ENCODE measurements at places on chromosomes 5 and 9.

DNA sequence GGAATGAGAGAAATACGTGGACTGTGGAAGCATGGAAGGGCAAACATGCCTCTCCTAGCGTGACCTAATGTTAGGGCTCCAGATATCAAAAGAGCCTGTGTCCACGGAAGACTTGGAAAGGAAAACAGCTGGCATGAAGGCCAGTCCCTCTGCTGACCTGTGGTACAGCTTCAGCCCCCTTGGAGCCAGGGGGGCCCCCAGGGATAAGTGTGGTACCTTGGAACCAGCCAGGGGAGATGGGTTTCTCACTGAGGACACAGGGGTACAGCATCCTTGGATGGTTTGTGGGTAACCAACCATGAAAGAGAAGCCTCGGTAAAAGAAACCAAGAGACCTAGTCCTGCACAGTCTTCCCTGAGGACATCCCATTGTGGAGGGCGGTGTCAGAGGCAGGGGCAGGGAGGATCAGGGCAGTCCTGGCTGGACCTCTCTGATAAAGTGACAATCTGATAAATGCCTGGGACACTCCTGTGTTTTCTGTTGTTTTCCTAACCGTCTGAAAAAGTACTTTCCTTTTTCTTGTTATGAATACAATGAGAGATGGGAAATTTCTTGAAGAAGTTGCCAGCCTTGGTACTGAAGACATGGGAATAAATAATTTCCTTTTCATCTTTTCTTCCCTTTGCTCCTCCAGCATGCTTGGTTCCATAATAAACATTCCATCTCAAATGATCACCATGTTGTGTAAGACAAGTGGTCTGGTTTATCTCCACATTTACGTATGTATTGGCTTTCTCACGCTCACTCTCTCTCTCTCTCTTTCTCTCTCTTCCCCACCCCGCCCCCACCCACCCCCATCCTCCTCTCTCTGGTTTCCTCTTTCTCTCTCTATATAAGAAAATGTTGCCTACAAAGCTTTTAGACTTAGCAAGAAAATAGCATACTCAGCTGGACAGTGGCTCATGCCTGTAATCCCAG, 102.1 kb downstream of the SUSD1 start:
- no peak for DNase-seq

GRCh38 chr9:98334796-98335195, 79.3 kb upstream of the TBC1D2 start:
- DNase-seq, result no peak

DNA sequence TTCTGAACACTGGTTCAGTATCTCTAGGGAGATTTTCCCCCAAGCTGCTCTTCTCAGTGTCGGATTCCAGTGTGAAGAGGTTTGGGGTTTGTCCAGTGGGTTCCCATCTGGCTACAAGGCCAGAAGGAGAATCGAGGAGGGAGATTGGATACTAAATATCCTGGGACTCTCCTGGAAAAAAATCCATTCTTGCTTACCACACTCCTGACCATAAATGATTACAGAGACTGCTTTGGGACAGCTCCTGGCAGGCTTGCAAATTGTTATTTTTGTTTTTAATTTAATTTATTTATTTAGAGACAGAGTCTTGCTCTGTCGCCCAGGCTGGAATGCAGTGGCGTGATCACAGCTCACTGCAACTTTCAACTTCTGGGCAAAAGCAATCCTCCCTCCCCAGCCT, 4.7 kb upstream of the SUSD1 start:
- DNase-seq, result no peak

GRCh38 chr5:62286834-62287233, 19.2 kb upstream of the KIF2A start:
- no peak for DNase-seq

- DNase-seq, result no peak
Measured at GRCh38 chr5:103910011-103910410, 347.4 kb upstream of the NUDT12 start.

- no peak for DNase-seq
Measured at GRCh38 chr5:144467792-144468191, 297.1 kb downstream of the KCTD16 start.

- DNase-seq, result no peak
Measured at GRCh38 chr9:98523231-98523901, 185.4 kb downstream of the GABBR2 start.

- DNase-seq, result no peak
Measured at GRCh38 chr5:90408571-90409317, 812 bp downstream of the CETN3 start.

GRCh38 chr9:133886563-133887501, 105.3 kb downstream of the VAV2 start:
- no peak for DNase-seq

DNA sequence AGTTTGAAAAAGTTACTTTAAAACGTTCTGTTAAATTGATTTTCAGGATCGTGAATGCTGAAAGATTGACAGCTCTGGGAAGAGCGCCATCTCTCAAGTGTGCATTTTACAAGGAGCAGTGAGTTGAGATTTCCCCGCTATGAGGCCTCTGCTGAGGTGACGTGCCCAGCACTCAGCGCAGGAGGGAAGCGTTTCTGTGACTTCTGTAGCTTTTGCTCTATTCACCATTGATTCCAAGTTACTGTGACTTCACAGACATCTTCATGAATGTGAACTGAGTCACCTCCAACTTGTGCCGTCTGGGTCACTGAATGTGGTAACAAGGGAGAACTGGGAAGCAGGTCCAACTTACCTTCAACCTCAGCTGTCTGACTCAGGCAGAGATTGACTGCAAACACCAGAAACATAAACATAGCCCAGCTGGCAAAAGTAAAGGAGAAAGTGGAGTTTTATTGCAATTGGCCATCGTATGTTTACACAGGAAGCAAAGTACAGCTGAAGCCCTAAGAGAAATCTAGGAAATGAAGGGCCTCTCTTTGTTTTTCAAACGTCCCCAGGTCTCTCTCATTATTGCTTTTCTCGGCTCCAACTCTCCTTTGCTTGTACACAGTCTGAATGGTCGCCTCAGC, 428.8 kb upstream of the CLINT1 start:
- DNase-seq, result no peak

GRCh38 chr5:119427060-119427459, 25.2 kb upstream of the HSD17B4 start:
- no peak for DNase-seq

GRCh38 chr5:76718381-76718832, 2.5 kb downstream of the F2R start:
- no peak for DNase-seq

DNA sequence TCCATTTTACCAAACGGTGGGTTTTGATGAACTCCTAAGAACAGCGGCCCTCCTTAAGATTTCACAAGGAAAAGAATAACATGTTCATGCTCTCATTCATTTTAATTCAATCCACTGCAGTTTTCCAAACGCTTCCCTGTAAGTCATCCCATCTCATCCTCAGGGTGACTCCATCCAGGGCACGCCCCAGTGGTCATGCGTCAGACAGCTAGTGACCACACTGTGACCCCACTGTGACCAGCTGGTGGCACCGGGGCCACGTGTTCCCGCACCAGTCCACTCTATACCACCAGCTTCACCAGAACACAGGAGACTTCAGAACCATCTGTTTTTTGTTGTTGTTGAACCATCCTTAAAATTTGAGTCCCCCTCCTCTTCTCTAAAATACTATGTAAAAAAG, 14.3 kb downstream of the ATPSCKMT start:
- DNase-seq, result no peak

DNA sequence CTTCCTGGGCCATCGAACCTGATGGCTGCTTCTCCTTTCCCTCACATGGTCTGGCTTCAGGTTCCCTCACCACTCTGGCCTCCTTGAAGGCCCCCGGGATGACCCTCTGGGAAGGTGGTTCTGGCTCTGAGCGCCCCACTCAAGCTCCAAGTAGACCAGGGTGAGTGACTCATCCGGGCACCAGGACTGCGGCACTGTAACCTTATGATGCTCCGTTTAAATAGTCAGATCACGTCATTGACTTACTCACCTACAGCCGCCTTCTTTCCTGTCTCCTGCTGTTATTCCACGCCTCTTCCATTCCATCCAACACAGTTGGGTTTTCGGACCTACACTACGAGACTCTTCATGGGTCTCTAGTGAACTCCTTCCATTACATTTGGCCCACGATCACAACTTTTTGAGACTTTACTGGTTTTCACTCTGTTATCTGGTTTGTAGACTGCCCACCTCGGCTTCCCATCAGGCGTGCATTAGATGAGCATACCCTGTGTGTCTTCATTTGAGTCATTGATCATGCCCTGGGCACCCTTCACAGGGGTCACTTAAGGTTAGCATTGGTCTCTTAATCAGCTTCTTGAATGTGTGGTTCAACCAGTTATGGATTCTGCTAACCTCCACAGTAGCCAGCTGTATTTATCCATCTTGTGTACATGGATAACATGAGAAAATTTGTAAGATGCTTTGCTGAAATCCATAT, 138.8 kb upstream of the LMX1B start:
- no peak for DNase-seq

GRCh38 chr5:178121391-178122276, 8.3 kb downstream of the N4BP3 start:
- DNase-seq, result no peak

- no peak for DNase-seq
Measured at GRCh38 chr9:121562301-121562700, 62.7 kb upstream of the GGTA1 start.

DNA sequence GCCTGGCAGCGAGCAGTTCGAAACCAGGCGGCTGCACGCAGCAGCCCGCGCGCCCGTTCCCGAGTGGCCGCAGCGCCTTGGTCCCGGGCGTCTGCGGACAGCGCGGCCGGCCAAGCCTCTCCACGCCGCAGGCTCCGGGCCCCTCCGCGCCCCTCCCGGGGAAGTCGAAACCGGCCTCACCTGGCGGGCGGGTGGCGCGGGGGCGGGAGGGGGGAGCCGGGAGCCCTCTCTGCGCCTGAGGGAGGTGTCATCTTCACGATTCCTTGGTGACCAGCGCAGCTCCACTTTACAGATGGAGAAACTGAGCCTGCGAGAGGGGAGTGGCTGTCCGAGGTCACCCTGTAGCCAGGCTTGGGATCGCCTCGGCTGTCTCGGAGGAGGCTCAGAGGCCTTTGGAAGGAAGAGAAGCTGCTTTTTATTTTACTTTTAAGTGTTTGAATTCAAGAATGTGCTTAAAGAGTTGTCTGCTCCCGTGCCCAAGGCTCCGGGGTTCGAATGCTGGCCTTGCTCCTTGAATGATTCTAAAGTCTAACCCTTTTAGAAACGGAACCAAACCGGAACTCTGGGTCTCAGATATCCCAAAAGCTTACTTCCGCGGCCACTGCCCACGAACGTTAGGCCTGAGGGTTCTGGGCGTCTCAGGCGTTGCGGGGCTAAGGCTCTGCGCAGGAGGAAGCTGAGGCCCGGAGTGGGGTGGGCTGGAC, 662 bp downstream of the SUSD3 start:
- no peak for DNase-seq

DNA sequence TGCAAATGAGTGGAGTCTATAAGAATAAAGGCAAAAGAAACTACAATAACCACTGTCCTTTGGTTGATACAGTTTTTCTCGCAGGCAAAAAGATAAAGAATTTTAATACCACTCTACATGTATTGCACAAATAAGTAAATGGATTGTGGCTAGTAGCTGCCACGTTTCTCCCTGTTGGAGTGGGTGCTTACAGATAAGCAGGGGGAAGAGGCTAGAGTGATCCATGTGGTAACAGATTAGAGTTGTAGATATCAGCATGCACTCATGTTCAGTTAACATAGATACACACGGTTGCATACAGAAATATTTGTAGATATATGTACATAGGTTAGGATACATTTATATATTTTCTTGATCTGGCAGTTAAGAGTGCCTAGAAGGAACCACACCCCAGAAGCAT, 179.5 kb downstream of the ARHGEF28 start:
- DNase-seq, result no peak

DNA sequence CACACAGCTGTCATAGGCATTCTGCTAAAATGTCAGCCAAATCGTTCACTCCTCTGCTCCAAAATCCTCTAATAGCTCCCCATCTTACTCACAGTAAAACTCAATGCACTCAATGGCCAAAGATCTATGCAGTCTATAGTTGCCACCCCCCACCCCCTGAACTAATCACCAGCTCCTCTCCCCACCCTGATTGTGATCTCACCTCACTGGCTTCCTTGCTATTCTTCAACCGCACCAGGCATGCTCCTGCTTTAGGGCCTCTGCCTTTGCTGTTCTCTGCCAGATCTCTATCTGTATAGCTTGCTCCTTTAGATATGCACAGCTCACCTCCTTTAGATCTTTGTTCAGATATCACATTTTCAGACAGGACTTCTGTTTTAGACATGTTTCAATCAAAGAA, 33.2 kb upstream of the SNX2 start:
- no peak for DNase-seq

GRCh38 chr5:180070756-180071530, 616 bp downstream of the RNF130 start:
- DNase-seq, result no peak

DNA sequence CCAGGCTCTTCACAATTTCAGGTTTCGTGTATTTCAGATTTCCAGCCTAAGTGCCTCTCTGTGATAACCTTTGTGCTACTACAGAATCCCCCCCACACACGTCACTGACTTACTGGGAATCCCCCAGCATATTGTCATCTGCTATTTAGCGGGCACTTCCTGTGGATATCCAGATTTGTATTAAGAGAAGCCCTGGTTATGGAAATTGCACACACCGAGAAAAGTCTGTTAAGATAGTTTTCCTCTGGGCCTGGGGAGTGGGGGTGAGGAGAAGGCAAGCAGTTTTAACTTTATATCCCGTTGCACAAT, 269.9 kb downstream of the MED10 start:
- DNase-seq, result no peak

GRCh38 chr9:75935591-75935990, 45.1 kb downstream of the PCSK5 start:
- no peak for DNase-seq

DNA sequence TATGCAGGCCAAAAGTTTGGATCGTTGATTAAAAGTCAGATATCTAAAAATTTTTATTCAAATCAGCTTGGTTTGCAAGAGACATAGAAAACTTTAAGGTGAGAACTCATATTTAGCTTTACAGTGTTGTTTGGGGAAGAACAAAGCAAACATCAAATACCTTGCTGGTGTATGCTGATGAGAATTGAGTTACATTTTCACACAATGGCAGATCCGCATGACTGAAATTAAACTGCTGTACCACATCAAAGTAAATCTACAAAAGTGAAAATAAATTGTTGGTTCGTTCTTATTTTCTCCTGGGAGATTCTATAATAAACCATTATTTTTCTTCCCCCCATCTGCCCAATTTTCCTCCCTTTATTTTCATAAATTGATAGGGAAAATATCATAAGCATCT, 198.2 kb upstream of the PCSK5 start:
- DNase-seq, result no peak

DNA sequence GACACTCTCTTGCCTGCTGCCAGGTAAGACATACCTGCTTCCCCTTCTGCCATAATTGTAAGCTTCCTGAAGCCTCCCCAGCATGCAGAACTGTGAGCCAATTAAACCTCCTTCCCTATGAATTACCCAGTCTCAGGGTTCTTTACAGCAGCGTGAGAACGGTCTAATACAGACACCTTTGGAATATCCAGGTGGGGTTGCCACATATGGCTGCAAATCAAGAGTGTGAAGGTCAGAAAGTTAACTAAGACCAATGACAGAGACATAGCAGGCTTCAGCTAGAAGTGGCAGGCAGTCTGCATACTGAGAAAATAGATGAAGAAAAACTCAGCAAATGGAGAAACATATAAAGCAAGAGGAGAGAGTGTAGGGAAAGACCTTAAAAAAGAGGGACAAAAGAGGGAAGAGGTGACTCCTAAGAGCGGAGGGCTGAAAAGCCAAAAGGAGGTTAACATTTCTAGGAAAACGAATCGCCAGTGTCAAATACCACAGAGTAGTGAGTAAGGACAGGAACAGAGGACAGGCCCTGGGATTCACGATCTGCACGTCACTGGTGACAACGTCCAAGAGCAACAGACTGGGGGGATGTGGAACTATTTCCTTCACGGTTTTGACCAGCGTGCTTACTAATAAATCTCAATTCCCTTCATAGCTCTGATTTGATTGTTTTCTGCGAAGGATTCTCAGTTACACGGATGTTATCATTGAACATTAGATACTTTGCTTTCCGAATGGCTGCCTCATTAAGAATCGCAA, 1.7 kb upstream of the ACO1 start:
- no peak for DNase-seq
